ENCODE measurements at places on chromosomes 13 and 19. TPM values are rescaled to one million over a fixed set of nuclear protein-coding genes. Genes with fewer than 3 reads are reported as not detected.

ASPDH gene
- total RNA-seq = not detected

DNA sequence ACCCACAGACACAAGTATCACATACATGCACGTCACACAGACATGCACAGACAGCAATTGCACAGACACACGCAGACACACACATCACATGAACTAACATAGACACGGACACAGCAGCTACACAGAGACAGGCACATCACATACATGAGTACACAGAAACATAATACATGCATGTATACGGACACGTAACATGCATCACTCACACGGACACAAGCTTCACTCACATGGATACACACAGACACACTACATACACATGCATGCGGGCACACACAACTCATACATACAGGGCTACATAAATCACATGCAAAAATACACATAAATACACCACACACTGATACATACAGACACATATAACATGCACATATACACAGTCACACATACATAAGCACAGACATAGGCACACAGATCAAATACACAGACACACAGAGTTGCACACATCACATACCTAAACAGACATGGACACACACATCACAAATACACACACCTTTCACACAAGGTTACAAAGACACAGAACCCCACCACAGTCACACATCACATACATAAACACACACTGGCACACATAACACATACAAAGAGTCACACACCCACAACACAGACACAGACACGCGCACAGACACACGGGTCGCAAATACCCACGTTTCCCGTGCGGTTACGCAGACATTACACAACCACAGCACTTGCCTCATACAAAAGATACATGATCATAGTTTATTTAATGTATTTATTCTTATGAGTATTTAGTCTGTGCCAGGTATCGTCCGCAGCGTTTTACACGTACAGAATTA lies 1.1 kb upstream of the LMTK3 start:
- DNase-seq = no peak

ABCA7 gene
- total RNA-seq = 20.0 TPM

- DNase-seq = no peak
These were observed 48.9 kb upstream of the TNFSF11 start for GRCh38 chr13:42525035-42525504.

GRCh38 chr13:109957875-109958274 lies 171.5 kb upstream of the IRS2 start:
- no peak for DNase-seq

NKG7 gene
- total RNA-seq = not detected

GRCh38 chr13:31968473-31968872 lies 63.1 kb upstream of the FRY start:
- DNase-seq = no peak

DNA sequence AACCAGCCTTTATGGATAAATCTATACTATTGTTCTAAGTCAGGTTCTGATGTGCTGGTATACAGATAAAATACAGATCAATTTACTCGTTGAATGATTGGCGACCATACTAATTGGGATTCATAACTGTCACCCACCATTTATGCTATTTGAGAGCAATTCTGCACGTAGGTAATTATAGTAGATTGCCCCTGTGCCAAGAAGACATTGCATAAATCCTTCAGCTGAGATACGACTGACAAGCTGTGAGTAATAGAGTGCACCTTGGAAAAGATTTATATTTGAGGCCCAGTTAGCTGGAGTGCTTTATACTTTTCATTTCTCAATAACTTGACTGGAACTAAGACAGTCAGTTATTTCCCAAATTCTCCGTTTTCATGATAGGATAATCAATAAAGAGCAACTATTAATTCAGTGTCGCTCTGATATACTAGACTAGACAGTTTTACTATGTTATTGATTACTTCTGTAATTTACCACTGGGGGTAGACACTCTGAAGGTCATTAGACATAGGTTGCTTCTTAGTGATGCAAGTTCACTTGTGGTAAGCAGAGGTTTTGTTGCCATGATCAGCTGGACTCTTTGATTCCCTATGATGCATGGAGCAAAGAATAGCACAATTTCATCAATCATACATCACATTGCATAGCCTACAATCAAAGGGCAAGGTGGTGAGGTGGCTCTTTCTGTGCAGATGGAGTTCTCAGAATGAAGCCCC lies 536.3 kb downstream of the GPC6 start:
- no peak for DNase-seq

RNF225 gene
- total RNA-seq = 0.26 TPM

DNA sequence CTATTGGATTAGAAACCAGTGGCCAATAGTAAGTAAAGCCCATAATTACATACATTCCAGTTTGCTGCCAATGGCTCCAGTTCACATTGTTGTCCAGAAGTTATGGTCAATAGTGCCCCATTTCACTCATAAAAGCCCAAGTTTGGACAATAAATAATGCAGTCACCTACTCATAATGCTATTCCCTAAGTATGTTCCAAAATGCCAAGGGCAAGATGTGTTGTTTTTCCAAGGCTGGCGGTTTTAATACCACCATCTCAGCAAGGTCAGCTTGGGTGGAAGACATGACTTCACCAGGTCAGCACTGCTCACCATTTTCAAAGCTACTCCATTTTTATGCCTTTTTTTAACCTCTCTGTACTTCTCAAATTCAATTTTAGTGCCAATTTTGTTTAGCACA lies 32.7 kb downstream of the KCTD12 start:
- no peak for DNase-seq

LPAR6 gene
- total RNA-seq = 3.2 TPM

ERICH6B gene
- not detected for total RNA-seq

GRCh38 chr19:19077103-19077502 lies 13.3 kb downstream of the SLC25A42 start:
- DNase-seq = no peak

C19orf81 gene
- 8.0 TPM for total RNA-seq

DNA sequence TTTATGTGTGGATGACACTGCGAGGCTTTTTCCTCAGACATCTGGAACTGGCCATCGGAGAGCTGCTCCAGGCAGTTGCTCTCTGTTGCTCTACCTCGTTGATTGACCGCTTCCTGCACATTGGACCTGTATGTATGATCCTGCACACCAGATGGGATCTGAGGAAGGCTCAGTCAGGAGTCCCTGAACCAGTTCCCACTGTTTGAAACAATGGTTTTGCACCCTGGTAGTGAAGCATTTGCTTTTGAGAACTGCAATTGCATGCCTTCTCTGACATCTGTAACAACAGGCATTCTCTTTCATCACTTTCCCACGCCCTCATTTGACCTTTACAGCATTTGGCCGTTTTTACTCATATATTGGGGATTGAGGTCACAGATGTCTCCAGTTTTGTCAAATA lies 61.1 kb upstream of the NPAS1 start:
- no peak for DNase-seq

DNA sequence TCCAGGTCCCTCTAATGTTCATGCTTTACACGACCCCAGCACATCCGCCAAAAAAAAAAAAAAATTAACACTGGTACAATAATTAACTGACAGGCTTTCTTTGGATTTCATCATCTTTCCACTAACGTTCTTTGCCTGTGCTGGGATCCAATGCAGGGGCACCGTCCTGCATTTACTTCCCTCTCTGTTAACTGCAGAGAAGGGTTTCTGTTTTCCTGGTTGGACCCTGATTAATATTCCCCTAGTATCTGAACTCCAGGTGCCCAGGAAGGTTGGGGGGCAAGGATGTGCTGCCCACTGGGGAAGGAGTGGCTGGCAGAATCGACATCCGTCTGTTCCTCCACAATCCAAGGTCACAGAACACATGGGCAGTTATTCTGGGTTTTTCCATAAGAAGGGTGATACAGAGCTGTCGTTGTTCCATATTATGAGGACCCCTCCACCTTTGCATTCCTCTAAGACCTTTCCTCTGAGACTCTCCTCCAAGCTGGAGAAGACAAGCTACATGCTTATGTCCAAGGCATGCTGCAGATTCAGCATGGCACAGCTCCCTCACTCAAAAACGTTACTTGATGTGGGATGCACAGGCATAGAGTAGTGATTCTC lies 4.5 kb upstream of the LAIR1 start:
- no peak for DNase-seq

LILRA1 gene
- not detected for total RNA-seq

DNA sequence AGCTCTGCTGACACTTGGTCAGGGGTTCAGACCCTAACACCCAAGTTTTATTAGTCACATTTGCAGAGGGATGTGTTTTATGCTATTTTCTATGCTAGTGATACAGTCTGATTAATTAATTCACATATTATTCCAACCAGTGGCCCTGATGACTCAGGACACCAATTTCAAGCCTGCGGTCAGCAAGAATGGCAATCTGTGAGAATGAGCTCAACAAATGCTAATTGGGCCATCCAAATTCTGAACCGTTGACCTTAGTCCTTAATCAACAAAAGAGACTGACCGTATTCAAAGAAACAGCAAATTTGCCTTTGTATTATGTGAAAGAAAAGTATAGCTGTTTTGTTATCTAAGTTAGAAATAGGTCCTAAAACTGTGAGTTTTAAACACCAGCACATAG lies 9.6 kb upstream of the KL start:
- DNase-seq = no peak

GRCh38 chr13:22758245-22758644 lies 422.5 kb upstream of the SGCG start:
- DNase-seq = no peak

DNA sequence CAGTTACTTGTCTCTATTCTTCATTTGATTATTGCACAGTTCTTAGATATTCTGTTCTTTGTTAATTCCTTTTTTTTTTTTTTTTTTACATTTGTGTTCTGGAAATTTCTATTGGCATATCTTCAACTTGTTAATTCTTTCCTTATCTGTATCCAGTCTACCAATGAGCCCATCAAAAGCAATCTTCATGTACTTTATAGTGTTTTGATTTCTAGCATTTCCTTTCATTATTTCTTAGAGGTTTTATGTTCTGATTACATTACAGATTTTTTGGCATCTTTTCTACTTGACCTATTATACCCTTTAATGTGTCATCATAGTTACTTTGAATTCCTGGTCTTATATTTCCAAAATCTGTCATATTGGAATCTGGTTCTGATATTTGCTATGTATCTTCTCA lies 2194.8 kb downstream of the PCDH9 start:
- no peak for DNase-seq

DNA sequence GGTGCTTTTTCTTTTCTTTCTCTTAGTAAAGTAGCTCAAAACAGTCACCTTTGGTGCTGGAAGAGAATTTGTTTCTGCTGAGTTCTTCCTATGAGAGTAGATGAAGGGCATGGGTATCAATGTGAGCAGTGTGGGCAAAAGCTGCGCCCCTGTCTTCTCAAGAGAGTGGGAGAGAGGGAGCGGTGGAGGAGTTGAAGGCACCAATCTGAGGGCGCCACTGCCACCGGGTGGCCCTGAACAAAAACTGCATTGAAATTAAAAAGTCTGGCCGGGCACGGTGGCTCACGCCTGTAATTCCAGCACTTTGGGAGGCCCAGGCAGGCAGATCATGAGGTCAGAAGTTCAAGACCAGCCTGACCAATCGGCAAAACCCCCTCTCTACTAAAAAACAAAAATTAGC lies 28.7 kb upstream of the EPHX3 start:
- no peak for DNase-seq

CPAMD8 gene
- not detected for total RNA-seq

DNA sequence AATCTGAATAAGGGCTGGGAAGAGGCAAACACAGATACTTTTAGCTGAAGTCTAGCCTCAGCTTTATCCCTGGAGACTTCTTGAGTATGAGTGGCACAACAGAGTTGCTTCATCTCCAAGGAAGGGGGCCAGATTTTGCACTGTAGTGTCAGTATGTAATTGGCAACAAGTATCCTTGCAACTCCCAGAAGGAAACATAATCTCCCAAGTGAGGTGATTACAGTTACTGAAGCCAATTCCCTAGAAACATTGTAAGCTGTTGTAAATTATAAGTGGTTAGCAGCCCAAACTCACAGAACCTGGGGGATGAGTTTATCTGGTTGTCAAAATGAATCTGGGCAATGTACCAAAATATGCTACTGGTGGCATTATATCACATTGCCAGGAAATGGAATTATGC lies 2065.7 kb upstream of the PCDH20 start:
- peak; percentile 69 for DNase-seq

DNA sequence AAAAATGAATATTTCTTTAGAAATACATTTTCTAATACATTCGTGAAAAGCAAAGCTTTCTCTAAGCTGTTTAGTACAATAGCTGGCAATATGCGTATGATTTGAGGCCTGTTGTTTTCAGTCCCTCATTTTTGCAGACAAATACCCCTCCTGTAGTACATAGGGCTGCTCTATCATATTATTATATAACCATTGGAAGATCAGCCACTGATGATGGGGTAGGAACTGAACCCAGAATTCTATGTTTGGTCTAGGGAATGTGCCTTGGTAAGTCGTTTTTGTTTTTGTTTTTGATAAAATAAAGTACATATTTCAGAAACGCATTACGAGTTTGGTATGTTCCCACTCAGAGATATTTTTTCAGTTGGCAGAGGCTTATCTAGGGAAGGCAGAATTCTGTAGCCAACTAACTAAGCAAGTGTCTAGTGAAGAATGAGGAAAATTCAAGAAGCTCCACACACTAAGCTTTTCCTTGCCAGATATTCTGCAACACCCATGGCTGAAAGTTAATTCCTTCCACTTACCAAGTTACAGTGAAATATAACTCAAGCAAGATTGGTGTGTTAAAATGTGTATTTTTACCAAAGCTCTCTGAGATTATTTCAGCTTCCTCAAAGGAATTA lies 656.9 kb upstream of the MIR17HG start:
- DNase-seq = no peak

GRCh38 chr19:996051-996838 lies 4.0 kb upstream of the GRIN3B start:
- peak; percentile 29 for DNase-seq

DNA sequence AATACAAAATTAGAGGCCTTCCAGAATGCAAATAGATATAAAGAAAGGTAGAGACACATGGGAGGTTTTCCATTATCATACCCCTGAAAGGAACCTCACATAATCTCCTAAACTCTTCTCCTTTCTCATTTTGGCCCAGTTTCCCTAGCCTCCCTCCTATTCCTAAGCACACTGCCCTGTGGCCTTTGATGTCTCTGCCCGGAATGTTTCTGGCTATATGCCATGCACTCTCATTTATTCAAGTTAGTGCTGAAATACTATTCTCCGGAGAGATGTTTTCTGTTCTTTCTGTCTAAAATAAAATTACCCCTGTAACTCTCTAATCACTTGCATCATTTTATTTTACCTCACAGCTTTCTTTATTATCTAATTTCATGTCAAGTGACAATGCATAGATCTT lies 1287.7 kb downstream of the SLITRK5 start:
- no peak for DNase-seq

Measured in NCI-H460 (cell line).